ENCODE measurements at places on chromosomes 6 and 20.

DNA sequence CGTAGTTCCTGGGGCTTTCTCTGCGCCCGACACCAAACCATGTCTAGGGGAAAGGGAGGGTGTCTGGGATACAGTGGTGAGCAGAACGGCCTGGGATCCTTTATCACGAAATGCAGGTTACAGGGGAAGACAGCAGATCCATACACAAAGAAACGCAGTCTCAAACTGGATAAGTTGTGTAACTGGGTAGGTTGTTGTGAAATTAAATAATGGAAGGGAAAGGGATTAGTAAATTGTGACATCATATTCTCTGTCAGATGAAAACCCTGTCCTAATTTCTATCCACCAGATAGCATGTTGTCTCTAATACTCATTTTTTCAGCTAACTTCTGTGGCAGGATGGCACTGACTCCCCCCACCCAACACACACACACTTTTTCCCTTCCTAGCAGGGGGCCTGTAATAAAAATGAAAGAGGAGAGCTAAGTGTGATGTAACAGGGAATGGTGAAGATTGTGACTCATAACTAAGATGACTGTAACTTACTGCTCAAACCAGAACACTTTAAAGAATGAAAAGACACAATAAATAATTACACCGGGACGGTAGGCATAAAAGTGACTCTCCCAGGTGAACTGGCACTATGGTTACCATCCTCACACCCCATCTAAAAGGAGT, 769 bp upstream of the TRPC4AP start:
- DNase-seq, result no peak

DNA sequence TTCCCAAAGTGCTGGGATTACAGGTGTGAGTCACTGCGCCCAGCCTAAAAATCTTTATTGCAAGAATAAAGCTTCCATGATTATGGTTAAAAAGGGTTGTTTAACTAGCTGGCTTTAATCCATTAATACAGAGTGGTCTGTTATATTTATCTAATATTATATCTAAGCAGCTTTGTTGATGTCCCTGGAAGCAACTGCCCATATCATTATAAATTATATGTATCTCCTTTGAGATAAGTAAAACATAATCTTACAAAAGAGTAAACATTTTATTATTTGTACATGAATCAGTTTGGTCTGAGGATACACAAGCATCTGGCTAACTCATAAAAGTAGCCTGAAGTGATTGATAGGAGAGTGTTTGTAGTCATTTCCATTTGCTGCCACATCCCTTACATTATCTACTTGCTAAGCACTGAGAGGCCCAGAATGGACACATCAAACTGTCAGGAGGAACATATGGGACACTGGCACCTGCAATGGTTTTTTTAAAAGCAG, 46.9 kb downstream of the TRAF3IP2 start:
- no peak for DNase-seq

GRCh38 chr6:163790266-163790840, 375.8 kb downstream of the QKI start:
- DNase-seq, result no peak

GRCh38 chr6:25462235-25462897, 183.2 kb downstream of the CARMIL1 start:
- DNase-seq, result no peak

- DNase-seq, result no peak
These were observed 266.5 kb downstream of the C6orf118 start for GRCh38 chr6:165042912-165043311.

- peak; percentile 75 for DNase-seq
These were observed 97.5 kb downstream of the PSMG4 start for GRCh38 chr6:3356056-3356823.

DNA sequence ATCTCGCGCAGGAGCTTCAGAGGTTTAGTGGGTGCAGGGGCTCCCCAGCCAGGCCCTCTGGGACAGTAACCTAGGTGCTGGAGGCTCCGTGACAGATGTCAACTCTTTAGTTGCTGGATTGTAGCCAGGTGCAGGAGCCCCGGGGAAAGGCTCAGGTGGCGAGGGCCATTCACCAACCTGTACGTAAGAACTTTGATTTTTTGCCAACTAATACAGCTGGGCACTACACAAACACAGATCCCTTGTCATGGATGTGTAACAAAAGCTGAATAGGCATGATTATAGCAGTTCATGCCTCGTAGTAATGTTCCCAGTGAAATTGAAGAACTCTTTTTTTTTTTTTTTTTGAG, 82.6 kb downstream of the CDC5L start:
- no peak for DNase-seq

DNA sequence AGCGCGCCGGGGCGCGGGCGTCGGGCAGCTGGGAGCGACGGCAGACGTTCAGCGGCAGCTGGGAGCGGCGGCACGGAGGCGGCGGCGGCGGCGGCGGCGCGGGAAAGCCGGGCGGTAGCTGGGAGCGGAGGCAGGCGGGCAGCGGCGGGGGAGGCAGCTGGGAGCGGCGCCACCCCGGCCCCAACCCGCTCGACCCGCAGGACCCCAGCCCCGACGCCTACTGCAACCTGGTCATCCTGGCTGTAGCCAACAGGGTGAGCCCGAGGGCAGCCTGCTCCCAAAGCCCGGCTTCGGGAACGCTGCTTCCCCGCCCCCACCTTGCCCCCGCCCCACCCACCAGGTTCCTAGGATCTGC, 8.9 kb downstream of the CCM2L start:
- peak; percentile 32 for DNase-seq

DNA sequence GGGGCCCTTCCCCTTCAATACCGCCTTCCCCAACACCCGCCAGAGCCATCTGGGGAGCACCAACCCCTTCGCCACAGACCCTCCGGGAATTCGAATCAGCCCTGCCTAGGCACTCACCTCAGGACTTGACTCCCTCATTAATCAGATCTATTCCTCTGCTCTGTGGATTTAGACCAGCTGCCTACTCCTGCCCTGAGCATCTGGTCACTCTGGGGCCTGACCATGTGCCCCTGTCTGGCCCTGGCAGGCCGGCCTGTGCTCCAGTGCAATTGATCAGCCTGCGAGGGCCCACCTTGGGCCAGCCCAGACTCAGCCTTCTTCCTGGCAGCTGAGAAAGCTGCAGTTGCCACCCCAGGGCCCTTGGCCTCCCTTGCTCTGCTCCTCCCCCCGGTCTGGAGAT, 46.0 kb downstream of the GRM4 start:
- no peak for DNase-seq

GRCh38 chr6:31407699-31408098, 4.3 kb downstream of the MICA start:
- no peak for DNase-seq

DNA sequence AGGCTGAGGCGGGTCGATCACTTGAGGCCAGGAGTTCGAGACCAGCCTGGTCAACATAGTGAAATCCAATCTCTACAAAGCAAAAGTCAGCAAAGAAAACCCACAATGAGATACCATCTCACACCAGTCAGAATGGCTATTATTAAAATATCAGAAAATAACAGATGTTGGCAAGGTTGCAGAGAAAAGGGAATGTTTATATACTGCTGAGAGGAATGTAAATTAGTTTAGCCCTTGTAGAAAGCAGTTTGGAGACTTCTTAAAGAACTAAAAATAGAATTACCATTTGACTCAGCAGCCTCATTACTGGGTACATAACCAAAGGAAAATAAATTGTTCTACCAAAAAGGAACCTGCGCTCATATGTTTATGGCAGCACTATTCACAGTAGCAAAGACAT, 16.7 kb upstream of the GCM1 start:
- no peak for DNase-seq

- DNase-seq, result no peak
These were observed at the start of gene ETV7 for GRCh38 chr6:36387440-36388303. Gene ETV7 (minus strand): TSS chr6:36387669. CDS start chr6:36387541, 128 bp downstream.

DNA sequence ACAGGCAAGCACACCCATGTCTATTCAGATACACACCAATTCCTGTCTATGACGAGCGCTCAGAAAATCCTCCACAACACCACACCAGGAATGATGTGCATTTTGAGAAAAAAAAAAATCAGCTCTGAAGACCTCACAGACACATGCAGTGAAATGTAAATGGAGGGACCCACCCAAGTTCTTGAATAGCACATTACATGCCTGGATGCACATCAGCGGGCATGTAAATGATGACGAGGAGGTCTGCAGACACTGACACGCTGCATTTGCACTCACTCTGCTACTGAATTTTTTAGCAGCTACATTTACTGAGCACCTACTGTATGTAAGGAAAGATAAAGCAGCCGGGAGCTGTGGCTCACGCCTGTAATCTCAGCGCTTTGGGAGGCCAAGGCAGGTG, 14.7 kb downstream of the NRSN2 start:
- DNase-seq, result peak; percentile 23

GRCh38 chr6:14369717-14370116, 252.1 kb downstream of the CD83 start:
- DNase-seq, result no peak

GRCh38 chr20:48556956-48557355, 270.8 kb downstream of the PREX1 start:
- no peak for DNase-seq

- DNase-seq, result peak; percentile 77
These were observed 3.5 kb upstream of the SNAI1 start for GRCh38 chr20:49979030-49979832.

DNA sequence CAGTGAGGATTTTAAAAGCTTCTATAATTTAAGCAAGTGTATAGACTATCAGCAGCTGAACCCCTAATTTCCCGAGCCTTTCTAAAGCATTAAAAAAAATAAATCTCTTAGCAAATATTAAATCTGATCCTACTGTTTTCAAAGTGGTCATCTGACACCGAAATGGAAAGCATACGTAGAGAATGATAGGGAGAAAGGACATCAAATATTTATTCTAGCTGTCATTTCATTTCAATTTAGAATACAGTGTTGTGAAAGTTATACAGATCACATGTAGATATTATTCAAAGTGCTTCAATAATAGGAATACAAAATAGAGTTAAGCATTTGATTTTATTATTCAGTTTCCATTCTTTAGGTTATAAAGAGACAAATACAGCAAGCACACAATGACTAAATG, 61.9 kb upstream of the PKIB start:
- DNase-seq, result no peak
